ENCODE measurements at places on chromosomes 11 and 22. TPM values are rescaled to one million over a fixed set of nuclear protein-coding genes. Genes with fewer than 3 reads are reported as not detected.

FAT3 gene
- 41.0 TPM for total RNA-seq

DNA sequence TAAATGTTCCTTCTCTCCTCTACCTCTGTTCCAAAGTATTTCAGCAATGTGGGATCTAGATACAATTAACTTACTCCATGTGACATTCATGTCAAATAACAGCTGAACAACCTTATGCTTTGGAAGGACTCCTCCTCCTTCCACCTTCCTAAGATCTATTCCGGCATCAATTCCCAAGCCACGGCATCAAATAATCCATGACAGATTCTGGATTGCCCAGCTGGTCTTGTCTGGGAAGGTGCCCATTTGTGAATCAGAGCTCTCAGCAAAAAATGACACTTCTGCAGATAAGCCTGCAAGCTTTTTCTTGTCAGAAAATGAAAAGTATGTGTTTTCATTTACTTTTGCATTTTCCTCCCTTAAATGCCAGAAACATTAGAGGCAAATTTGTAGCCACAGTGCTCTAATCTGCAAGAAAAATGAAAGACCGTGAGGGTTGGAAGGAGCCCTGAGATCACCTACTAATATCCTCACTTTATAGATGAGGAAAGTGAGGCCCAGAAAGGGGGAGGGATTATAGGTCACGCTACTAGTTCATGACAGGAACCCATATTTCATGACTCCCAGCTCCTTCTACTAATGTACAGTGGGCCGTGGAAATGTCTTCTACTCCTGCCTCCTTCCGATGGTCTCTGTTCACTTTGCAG lies 124.0 kb downstream of the ME3 start:
- DNase-seq: peak; percentile 79
- H3K27me3 ChIP-seq: no peaks in the 10 kb centered on the region
- peaks cover 38% of the 10 kb centered on the region for H3K4me1 ChIP-seq
- H3K4me3 ChIP-seq: no peak overlapping the region
- no peaks in the 10 kb centered on the region for H3K36me3 ChIP-seq

DNA sequence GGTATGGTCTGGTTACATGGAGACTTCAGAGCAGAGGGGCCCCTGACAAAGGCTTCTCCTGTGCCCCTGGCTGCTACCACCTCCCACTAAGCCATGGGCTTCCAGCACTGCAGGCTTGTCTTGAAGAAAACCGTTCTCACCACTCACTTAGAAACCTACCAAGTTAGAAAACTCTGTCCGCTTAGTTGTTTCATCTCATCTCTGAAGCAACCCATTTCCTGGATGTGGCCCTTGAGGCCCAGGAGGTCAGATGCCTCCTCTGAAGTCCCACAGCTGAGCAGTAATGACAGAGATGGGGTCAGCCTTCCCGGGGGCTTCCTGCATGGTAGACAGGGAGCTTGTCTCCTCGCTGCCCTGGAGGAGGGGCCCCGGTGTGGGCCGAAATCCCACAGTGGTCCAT lies 12.9 kb downstream of the CSF2RB start:
- H3K4me1 ChIP-seq: no peaks in the 10 kb centered on the region
- H3K4me3 ChIP-seq: no peak overlapping the region
- H3K27me3 ChIP-seq: peaks cover 8% of the 10 kb centered on the region
- no peak overlapping the region for H3K27ac ChIP-seq
- DNase-seq: no peak

GRCh38 chr11:124898711-124899110 lies 1.0 kb upstream of the ROBO4 start:
- DNase-seq: no peak
- H3K36me3 ChIP-seq: no peaks in the 10 kb centered on the region
- no peak overlapping the region for H3K4me3 ChIP-seq

NCR3LG1 gene
- total RNA-seq: 3.3 TPM

- no peaks in the 10 kb centered on the region for H3K27me3 ChIP-seq
- H3K36me3 ChIP-seq: no peaks in the 10 kb centered on the region
- peaks cover 14% of the 10 kb centered on the region for H3K4me1 ChIP-seq
- H3K27ac ChIP-seq: no peak overlapping the region
- no peak for DNase-seq
Observed at GRCh38 chr11:9719566-9720289, 55.9 kb downstream of the SWAP70 start.

DNA sequence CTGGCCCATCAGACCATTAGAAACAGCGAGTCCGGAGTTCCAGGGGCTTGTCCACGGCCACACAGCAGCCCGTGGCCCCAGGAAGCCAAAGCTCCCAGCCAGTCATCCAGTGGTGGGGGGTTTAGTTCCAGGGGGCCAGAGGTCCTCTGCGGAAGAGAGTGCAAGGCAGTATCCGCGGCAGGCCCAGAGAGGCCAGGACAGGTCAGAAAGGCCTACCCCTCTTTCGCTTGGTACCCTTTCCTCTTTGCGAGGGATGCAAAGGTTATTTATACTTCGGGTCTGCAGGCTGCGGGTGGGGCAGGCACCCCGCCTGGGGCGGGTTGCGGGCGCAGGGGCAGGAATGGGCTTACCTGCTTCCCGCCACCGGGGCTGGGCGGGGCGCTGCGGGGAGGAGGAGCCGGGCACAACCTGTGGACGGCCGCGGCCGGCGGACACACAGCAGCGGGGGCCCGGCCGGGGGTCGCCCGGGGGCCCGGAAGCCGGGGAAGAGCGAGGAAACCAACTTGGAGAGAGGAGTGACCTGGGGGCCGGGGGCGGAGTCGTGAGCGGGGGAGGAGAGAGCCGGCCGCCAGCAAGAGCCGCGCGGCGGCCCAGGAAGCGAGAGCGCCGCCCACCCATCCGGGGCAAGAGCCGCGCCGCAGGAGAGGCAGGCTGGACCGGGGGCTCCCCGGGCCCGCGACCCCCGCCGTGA lies at the start of gene SH3BP1:
SH3BP1 (plus strand) TSS at position 600 of the 691 bp plus-strand sequence. CDS start 119 bp downstream, outside the sequence.
- H3K27ac ChIP-seq: no peak within 1 kb of the TSS
- DNase-seq: no peak
- peak within 1 kb of the TSS; percentile 57 for H3K4me3 ChIP-seq
- no peaks in the 10 kb centered on the region for H3K27me3 ChIP-seq
- peaks cover 37% of the 10 kb centered on the region for H3K4me1 ChIP-seq
